Midbrain (tissue), 1 donor: ENCODE measurements at places on chromosomes 7 and 10.

- DNase-seq = no peak
Observed at GRCh38 chr7:142563470-142563869, 185.8 kb upstream of the PRSS1 start.

DNA sequence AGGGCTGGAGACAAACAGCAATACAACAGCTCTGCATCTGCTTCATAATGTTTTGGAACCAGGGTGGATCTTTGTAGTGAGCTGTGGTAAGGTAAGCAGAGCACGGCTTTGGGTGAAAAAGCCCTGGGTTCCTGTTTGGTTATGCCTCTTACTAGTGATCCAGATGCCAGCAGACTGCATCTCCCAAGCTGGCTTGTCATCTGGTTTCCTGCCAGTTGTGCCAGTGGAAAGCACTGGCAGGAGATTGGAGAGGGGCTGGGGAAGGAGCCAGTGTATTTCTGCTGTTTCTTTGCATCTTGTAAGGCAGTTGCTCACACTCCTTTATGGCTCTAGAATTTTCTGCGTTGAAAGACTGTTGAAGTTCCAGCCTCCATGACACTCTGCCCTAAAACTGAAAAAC is 137.6 kb downstream of the TSPAN12 start:
- peak; percentile 21 for DNase-seq

DNA sequence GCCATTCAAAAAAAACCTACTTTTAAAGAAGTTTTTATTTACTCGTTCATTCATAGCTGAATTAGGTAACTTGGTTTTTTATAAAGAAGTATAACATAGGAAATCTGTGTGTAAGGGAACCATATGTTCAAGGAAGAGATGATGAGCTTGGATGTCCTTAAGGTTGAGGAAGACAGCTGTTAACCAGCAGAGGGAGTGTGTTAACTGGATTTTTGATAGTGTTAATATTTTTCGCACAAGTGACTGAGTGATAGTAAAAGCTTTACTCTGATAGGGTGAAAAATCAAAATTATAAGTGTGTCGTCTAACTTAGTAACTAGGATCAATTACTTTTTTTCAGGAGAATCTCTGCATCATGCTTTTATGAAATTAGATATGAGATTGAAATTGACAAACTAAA is 134.7 kb downstream of the ARL5B start:
- peak; percentile 1 for DNase-seq

DNA sequence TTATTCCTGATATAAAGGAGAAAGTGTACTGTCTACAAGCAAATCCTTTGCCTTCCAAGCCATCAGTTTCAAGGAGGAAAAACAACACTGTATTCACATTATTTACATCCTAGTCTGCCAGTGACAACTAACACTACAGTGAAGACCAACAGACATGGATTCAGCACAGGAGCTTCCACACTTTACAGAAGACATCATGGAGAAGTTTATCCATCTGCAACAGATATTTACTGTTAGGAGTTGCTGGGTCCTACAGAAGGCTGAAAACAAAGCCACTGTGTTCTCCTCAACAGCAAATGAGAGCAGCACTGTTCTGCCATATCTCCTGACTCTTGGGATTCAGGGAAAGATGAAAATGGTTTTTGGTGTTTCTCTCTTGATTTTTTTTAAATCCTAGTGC is 31.9 kb downstream of the NAPEPLD start:
- peak; percentile 65 for DNase-seq

GRCh38 chr7:43332193-43332796 is 219.8 kb downstream of the HECW1 start:
- no peak for DNase-seq

DNA sequence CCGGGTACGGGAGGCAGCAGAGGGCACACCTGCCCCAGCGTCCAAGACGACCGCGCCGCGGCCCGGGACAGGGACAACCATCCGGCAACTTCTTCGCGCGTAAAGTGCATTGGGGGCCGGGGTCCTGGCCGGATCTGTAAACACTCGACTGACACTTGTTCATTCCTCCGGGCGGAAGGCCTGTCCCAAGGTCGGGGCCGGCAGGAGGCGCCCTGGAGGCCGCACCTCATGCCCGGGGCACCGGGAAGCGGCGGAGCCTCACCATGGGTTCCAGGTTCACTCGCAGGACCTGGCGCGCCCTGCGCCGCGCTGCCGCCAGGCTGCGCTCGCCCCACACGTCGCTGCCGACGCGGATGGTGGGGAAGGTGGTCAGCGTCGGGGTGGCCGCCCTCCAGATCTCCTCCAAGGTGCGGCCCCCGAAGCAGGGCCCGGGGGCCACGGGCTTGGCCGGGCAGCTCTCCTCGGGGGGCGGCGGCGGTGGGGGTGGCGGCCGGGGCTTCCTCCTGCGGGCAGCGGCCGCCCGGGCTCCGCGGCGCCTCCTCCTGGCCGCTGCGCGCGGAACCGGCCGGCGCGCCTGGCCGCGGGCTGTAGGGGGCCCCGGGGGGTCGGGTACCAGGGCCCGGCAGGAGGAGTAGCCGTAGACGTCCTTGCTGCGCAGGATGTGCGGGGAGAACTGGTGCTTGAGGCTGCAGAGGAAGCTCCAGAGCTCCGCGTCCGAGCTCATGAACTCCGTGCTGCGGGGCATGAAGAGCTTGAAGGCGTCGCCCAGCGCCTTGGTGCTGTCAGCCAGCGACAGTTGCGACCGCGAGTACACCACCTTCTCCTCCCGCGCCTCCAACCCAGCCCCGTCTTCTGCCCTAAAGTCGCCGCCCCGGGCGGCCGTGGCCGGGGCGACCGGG is 746 bp downstream of the CCDC71L start:
- no peak for DNase-seq

- no peak for DNase-seq
Observed at GRCh38 chr7:1513657-1514095, 9.5 kb upstream of the INTS1 start.

DNA sequence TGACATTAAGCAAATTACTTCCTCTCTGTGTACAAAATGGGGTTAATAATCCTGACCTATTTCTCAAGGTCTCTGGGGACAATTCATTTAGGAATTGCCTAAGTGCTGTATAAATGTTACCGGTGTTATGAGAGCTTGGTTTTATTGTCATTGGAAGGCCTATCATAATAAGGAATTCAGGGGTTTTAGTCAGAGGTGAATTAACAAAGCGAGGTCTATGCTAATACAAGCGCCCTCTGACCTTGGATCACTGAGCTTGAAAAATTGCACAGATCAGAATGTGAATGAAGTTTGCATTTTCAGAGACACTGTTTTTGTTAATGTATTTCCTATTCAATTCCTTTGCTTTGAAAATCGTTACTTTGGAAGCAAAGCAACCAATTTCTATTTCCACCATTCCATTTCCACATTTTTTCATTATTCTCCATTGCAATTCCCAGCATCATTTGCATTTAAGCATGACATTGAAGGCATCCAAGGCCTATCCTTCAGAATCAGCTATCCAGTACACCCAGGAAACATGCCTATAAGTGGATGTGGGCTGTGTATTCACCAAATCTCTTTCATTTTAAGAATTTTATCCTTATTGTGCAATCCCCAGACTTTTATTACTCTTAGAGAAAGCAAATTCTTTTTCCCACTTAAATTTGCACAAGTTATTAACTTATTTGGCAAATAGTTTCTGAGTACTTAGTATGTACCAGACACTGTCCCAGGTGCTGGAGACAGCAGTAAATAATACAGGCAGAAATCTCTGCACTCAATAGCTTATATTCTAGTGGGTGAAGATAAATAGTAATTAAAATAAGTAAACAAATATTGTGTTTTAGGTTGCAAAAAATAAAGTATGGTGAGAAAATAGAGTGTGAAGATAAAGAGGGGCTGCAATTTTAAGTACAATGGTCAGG is 133.1 kb downstream of the NRCAM start:
- no peak for DNase-seq

- DNase-seq = no peak
Observed at GRCh38 chr7:44148961-44149536, 7.9 kb upstream of the MYL7 start.

GRCh38 chr7:15607529-15608210 is 45.9 kb upstream of the AGMO start:
- DNase-seq = no peak

DNA sequence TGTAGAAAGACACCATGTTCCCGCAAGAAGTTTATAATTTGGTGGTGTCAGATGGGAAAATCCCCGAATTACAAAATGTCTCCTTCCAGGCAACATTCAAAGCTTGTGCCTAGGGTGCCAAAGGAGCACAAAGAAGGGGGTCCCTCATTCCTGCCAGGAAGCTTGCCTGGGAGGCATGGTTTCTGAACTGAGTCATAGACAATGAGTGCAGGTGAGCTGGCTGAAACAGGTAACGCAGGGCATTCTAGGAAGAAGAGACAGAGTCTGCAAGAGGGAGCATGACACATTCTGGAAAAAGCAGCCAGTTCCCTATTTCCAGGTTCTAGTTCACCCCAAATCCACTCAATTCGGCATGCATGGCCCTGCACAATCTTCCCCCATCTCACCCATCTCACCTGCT is 11.9 kb upstream of the CALU start:
- DNase-seq = no peak
